ENCODE measurements at places on chromosomes 2 and 18. TPM values are rescaled to one million over a fixed set of nuclear protein-coding genes. Genes with fewer than 3 reads are reported as not detected.

- no peak for DNase-seq
Observed at GRCh38 chr2:113220970-113221708, 47.4 kb downstream of the PSD4 start.

GRCh38 chr2:26978061-26978596, 7.7 kb downstream of the MAPRE3 start:
- no peak for DNase-seq

GRCh38 chr2:216235896-216236295, 126.7 kb downstream of the XRCC5 start:
- DNase-seq = no peak

DNA sequence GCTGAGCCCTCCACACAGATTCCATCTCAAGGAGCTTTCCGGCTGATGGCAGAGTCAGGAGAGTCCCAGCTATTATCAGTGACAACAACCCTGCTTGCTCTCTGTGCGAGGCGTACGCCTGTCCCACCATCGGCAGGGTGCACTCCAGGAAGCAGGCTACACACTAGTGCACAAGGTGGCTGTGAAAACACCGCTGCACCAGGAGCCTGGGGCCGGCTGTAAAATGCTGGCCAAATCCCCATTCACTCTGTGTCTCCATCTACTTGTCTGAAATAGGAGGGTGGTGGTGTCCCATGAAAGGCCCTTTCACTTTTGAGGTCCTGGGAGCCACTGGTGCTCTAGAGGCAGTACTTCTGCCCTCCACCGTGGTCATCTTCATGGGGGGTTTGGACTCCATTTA, 183.2 kb upstream of the SMAD2 start:
- no peak for DNase-seq

DNA sequence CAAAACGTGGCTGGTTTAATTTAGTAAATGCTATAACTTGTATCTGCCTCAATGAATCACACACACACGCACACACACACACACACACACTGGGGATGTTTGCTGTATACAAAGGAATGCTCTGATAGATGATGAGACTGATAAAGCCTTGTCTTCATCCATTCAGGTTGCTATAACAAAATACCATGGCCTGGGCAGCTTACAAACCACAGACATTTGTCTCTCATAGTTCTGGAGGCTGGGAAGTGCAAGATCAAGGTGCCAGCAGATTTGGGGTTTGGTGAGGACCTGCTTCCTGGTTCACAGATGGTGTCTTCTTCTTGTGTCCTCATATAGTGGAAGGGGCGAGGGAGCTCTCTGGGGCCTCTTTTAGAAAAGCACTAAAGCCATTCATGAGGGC, 149.5 kb upstream of the HDAC4 start:
- DNase-seq = no peak

DNA sequence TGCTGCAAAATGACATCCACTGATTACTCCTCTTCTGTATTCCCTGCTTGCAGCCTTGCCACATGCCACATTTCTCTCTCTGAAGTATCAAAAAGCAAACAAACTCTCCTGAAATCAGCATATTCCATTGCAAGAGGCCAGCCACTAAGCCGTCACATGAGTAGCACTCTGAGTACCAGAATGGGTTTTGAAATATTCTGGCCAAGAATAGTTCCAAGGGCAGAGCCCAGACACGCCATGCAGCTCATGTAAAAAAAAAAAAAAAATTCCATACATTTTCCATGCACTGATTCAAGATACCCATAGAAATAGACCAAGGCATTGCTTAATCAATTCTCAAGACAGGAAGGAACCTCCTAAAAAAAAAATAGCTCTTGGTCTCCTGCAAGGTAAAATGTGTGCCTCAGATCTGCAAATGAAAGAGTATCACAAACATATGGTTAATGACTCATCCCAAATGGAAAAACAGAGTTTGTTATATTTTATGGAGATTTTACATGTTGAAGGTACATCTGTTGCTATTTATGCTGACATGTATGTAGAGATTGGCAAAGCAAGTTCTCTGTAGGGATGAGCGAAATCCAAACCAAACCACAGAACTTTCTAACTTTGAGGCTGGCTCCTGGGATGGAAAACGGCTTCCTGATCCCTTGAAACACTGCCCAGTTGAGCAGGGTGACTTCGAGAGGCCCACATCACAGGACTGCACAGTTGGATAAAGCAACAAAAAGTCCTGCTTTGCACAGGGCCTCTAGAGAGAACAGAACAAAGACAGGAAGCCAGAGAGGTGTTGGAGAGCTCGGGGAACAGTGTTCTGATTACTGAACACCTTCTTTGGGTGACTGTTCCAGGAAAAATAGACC, 346.2 kb downstream of the ZNF521 start:
- DNase-seq = no peak

LIMS1 gene
- 46.5 TPM for total RNA-seq

PLA2R1 gene
- 14.8 TPM for total RNA-seq

TCF7L1 gene
- 48.3 TPM for total RNA-seq

INHBB gene
- not detected for total RNA-seq

POTEJ gene
- total RNA-seq = not detected

All from mesothelial cell of epicardium (in vitro differentiated cells).